ENCODE measurements at places on chromosomes 6 and 20.

GRCh38 chr6:32267035-32267434, 43.2 kb upstream of the NOTCH4 start:
- DNase-seq = no peak

- DNase-seq = no peak
Measured at GRCh38 chr6:27956941-27957340, at the start of gene OR2B6. OR2B6 (plus strand) TSS chr6:27957241; CDS start chr6:27957241, 0 bp downstream.

GRCh38 chr6:151617539-151617938, 123.7 kb downstream of the CCDC170 start:
- DNase-seq = no peak

- peak; percentile 46 for DNase-seq
Measured at GRCh38 chr20:20603339-20603990, 109.0 kb downstream of the RALGAPA2 start.

GRCh38 chr20:62975251-62975760, 22.8 kb downstream of the SLC17A9 start:
- no peak for DNase-seq

GRCh38 chr6:167290786-167291622, at the start of gene UNC93A:
UNC93A (plus strand) TSS chr6:167291315; CDS start chr6:167291490, 175 bp downstream.
- no peak for DNase-seq

DNA sequence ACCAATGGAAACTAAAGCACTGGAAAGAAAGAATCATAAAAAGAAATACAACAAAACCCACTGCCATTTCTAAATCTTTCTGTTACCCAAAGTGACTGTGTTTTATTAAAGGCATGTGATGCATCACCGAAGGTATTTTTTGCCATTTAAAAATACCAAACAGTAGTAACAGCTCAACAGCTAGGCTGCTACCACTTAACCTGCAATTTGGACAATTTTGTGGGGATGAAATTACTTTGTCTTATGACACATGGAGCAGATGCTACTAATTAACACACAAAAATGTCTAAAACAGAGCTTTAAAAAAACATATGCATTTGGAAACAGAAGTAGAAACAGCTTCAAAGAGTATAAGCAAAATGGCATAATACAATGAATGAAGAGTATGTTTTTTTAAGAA, 97.4 kb downstream of the ATXN1 start:
- no peak for DNase-seq

- no peak for DNase-seq
Measured at GRCh38 chr6:138655828-138656227, 117.7 kb upstream of the CCDC28A start.

All from CD4-positive, alpha-beta T cell treated with Interleukin-21 for 1 hour (primary cell).